Nephron progenitor cell (in vitro differentiated cells): ENCODE measurements at places on chromosomes 6 and 20.

GRCh38 chr6:80088637-80089036 lies 17.8 kb upstream of the BCKDHB start:
- DNase-seq, result no peak

DNA sequence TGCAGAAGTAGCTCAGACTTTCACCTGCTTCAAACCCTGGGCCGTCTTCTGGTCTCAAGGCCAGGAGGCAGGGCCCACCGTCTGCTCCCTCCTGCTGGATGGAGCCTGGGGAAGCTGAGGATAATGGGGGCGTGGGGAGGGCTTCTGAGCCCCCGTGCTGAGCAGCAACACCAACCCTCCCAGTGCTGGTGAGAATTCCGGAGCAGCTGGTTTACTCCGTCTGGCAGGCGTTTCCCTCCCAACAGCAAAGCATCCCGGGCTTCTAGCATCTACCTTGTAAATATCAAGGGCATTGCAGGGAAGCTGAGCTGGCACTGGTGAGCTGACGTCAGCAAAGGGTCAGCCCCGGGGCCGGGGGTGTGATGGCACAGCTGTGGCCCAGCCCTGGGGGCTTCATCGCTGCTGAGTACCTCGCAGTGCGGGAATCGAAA lies 16.8 kb upstream of the CHRNA4 start:
- no peak for DNase-seq

DNA sequence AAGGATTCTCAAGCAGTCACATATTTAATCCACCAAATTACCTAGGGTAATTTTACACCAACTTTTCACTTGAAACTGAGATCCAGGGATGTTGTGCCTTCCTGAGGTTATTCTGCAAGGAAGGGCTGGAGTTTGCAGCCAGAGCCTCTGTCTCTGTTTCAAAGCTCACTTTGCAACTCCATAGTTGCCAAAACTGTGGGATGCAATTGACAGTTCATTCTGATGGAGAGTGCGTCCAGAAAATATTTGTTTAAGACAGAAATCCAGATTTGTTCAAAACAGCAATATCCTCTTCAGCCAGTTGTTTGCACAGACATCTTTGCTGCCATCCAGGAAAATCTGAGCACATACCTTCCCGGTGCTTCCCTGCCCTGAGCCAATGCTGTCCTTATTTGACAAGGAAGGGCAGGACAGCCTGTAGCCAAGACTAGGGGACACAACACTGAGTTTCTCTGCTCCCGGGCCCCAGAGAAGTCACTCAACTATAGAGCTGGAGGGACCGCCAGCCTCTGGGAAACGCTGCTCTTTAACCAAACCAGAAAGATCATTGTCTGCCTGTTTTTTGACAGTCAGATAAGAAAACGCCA lies 297.4 kb downstream of the HIVEP2 start:
- DNase-seq, result no peak

- no peak for DNase-seq
These were observed 155.1 kb downstream of the CDC5L start for GRCh38 chr6:44542401-44543116.

DNA sequence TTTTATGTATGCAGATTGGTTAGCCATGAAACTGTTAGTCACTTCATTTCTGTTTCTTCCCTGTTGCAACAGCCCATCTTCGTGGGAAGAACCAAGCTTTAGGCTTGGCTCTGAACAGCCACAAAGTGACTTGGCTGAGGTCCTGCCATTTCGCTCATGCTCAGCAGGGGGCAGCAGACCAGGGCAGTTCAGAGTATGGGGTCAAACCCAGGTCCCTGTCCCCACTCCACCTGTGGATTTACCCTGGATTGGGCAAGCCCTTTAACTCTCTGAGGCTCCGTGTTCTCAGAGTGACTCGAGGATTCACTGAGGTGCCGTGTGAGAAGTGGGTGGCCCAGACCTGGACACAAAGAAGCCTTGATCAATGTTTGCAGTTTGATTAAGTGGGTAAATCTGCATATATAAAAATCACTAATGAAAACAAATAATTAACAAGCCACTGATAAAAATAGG lies 19.8 kb upstream of the MAP1LC3A start:
- peak; percentile 59 for DNase-seq

DNA sequence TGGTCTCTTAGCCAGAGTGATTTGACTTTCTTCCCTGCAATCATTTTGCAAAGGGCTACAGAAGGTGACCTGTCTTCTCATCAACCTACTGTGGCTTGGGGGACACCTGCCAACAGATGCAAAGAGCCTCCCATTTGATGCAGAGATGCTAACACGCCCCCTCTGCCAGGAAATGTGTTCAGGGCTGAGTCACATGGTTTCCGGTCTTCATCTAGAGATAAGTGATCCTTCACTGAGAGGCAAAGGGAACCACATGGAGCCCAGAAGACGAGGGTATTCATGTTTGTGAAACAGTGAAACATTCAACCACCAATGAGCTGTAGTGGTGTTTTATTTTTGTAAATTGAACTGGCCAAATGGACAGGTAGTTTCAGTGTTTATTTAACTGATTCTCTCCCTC lies 109.0 kb upstream of the RIN2 start:
- no peak for DNase-seq

GRCh38 chr6:14951704-14952103 lies 294.2 kb upstream of the JARID2 start:
- DNase-seq, result no peak
